ENCODE measurements at places on chromosomes 11 and 22.

- no peak for DNase-seq
These were observed 13.0 kb upstream of the BID start for GRCh38 chr22:17787241-17787640.

- no peak for DNase-seq
These were observed 745.9 kb upstream of the TENM4 start for GRCh38 chr11:80186692-80187091.

GRCh38 chr11:66159324-66159984, 89.4 kb downstream of the PACS1 start:
- DNase-seq = no peak

DNA sequence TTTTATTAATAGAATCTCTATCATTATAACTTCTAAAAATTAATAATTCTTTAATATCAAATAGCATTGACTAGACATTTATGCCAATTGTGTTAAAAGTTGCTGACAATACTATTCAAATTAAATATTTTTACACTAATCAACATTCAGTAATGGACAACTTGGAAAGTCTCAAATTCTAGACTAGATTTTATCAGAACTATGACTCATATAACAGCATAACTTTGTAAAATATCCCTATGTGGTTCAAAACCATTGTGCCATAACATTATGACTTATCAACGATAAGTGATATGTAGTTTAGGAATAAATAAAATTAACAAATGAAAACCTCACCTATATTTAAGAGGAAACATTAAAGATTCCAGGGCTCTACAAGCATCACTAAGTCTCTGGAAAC, 291.8 kb downstream of the SBF2 start:
- DNase-seq = no peak

DNA sequence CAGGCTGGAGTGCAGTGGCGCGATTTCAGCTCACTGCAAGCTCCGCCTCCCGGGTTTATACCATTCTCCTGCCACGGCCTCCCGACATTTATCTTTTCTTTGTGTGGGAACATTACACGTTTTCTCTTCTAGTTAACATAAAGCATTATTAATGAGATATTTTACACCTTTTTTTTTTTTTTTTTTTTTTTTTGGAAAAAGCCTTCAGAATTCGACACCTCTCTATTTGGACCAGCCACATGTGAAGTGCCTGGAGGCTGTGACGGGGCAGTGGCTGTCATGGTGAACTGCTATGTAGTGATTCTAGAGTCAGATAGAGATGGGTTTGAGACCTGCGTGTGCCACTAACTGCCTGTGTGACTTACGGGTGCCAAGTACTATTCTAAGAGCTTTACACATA, 64.3 kb downstream of the SMIM38 start:
- DNase-seq = no peak

All from T-helper 9 cell (primary cell).